Dorsolateral prefrontal cortex (tissue), 122 donors: ENCODE measurements at places on chromosomes 6 and 20.
A peak's percentile ranks its signal among the peaks of the same experiment; 100 is the strongest.

DNA sequence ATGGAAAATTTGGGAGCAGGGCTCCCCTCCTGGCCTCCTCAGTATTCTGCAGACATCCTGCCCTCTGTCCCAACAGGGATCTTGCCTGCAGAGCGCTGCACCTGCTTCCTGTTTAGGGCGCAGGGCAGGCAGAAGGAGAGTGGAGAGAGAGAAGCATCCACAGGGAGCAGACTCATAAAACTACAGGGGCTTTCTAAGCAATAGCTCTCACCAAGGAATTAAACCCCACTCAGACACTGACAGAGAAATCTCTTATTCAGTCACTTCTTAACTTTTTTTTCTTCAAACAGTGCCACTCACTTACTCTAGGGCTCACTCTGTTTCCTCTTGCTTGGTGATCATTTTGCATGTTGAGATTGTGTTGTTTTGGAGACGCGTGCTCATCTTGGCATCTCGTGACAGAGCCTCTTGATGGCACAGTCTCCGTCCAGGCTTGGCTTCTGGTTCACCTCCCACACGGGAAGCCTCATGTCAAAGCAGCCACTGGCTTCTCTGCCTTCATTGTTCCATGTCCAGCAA is 153.1 kb upstream of the INSM1 start:
- no peak for DNase-seq

DNA sequence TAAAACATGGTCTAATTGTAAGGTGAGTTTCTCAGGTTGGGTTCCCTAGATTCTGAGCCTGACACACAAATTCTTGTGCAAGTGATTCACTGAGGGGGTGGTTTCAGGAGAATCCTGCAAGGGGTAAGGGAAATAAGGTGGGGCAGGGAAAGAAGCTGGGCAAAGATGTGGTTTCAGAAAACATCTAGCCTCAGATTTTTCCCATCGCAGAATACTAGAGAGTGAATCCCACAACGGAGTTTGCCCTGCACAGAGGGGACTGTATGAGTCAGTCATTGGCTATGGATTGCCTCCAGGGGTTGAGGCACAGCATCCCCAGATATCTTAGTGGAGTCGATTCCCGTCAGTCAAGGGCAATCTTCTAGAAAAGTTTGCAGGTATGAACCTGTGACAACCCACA is 65.2 kb downstream of the PRL start:
- DNase-seq: no peak

GRCh38 chr20:42181064-42181463 is 562.9 kb upstream of the CHD6 start:
- no peak for DNase-seq

DNA sequence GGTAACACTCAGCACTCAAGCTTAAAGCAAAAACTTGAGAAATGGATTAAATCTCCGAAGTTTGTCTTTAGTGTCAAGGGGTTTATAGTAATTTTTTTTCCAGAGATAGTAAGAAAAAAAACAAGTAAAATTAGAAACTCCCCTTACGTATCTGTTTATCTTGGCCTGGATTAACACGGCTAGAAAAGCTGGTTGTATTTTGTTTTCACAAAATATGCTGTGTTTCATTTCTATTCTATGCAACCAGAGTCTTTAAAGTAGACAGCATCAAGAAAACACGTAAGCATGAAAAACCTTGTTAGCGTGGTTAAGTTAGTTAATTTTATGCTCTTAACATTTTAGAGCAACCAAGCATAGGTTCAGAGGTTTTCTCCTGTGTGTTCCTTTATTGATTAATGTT is 21.8 kb upstream of the ERVFRD-1 start:
- no peak for DNase-seq

DNA sequence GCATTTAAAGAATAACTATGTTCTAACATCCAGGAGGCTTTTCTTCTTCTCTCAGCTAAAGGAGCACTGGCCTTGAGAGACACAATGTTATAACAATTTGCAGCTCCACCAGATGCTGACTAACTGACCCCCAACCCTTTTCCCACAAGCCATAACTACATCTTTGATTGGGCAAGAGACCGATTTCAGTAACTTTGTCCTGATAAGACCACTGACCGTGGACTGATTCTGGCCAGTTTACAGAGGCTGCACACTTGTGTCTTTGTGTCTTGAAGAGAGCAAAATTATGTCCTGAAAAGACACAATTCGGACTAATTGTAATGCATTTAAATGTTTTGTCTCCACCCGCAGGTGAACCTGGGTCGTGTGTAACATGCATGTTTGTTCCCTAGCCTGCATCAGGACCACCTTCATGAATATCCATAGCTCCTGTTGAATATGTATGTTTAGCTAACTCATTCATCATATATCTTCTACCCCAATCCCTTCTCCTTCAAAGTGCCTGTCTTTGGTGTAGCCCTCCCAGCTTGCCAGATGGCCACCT is 22.3 kb downstream of the ABRACL start:
- no peak for DNase-seq

GRCh38 chr20:49516916-49517804 is 34.7 kb upstream of the KCNB1 start:
- DNase-seq: no peak

- no peak for DNase-seq
Observed at GRCh38 chr6:128074567-128074966, 173.7 kb upstream of the THEMIS start.

DNA sequence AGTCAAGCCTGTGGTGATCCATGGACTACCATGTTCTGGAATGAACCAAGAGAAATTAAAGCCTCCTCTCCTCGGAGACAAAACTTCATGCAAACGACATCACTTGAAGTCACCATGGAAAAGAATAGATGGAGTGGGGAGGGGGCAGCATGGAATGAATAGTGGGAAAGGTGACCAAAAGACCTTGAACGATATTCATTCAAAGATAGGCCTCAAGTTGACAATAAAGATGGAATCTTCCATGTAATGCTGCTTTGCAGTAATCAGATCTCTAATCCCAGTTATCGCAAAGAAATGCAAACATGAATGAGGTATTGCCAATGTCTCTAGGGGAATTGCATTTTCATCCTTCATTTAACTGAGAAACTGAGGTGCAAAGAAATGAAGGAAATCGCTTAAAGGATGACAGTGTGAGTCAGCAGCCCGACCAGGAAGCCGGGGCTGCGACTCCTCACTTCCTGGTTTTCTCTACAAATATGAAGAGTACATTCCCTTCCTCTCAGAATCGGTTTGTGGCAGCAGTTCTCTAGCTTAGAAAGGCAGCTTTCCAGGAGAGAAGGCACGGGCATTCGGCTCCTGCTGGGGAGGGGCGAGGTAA is 65.6 kb upstream of the RREB1 start:
- no peak for DNase-seq

- DNase-seq: no peak
Observed at GRCh38 chr6:55941702-55942101, 66.3 kb upstream of the BMP5 start.

GRCh38 chr6:45514454-45515230 is 136.9 kb upstream of the SUPT3H start:
- no peak for DNase-seq

DNA sequence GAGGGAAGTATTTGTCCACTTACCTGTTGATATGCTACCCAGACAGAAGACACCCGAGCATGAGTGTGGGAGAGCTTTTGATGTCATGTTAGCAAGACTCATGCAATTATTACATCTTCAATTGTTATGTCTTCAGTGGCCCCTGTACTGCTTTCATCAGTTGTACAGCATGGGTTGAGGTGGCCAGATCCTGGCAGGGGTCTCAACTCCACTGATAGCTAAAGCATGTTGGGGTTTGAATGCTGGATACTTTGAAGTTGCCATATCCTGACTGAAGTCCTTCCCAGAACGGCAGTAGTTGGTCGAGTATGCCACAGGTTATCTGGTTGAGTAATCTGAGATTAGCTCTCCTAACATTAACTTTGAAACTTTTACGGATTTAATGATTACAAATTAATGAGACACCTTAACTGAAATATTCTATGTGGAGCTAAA is 46.7 kb downstream of the LRRN4 start:
- DNase-seq: no peak

- DNase-seq: peak; percentile 15
Observed at GRCh38 chr6:96276305-96276704, 245.3 kb upstream of the UFL1 start.

DNA sequence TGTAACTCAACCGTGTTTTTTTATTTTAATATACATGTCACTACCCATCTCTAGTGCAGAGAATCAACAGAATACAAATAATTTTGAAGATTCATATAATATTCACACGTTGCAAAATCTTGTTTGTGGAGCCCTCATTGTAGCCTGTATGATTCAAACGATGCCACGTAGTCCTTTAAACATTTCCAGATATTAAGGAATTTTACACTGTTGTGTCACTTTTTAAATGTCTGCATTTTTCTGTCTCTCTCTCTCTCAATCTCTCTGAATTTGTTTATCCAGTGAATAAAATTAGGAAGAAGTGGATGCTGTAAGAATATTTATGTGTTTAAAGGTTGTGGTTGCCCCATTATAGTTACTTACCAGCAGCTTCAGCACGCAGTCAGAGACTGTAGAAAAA is 262.0 kb downstream of the PAX1 start:
- no peak for DNase-seq

GRCh38 chr6:19995575-19996257 is 158.5 kb downstream of the ID4 start:
- DNase-seq: no peak

DNA sequence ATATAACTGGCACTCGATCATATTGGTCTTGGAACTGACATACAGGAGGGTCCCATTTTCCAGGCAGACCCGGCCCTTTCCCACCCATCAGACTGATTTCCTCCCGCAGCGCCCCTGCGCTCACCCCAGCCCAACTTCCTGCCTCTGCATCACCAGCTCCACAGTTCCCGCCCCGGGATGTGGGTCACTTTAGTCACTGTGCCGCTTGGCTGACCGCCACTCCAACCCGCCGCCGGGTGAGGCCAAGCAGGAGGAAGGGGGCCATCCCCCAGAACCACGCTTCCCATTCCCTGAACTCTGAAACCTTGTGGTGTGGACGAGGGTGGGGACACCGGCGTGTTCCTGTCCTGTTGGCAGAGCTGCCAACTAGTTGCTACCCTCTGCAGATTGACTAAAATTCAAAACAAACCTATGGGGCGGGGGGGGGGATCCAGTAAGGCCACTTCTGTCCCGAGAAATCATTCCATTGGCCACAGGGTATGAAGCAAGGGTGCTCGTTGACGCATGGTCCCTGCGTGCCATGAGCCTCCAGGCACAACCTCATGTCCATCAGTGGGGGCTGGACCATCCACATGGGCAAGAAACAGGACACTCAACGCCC is 12.3 kb downstream of the TGM2 start:
- peak; percentile 49 for DNase-seq

GRCh38 chr6:91094806-91095475 is 508.1 kb upstream of the MAP3K7 start:
- DNase-seq: no peak

DNA sequence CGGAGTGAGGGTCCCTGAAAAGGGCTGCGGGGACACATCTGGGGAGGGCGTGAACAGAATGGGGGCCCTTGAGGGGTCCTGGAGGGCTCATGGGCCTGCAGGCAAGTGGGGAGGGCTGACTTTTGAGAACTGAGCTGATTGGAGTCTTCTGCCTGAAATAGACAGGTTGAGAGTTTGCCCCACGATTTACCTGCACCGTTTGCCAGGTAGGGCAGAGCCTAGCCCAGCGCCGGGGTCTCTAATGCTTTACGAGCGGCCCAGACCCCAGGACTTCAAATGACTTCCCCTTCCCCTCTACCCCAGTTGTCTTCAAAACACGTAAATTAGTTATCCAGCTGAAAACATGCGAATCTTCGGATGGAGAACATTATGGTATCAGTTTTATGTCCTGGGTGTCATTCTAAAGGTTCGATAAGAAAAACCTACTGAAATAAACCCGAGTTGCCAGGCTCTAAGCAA is 1.3 kb downstream of the PLCB1 start:
- no peak for DNase-seq

DNA sequence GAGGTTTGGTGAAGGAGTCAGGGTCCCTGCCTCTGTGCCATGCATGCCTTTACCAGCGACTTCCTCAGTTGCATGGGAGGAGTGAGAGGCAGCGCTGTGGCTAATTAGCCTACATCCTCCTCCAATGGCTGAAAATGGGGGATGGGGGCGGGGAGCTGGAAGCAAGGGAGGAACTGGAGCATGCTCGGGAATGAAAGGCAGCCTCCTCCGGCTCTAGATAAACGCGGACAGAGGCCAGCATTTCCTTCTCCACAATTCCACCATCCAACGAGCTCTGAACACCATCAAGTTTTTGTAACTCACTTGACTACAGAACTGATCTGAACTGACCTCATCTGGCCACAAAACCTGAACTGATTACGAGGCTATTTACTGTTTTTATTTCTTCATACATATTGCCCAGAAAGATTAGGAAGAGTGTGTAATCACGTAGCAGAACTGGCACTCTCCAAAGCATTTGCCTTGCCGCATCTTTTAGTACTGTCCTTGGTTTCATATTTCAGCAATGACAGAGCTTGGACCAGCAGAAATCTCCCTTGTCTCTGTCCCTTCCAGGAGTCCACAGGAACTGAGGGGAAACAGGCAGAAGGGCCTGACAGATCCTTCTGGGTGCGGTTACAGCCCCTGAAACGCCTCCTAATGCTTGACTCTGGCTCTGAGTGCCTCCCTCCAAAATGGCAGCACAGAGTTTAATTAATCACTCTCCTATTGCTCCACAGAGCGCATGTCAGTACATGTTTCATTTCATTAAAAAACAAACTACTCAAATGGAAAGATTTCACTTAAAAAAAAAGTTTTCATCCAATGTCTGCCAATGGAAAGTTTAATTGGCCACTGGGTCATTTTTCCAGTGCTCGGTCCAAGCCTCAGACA is 58.2 kb upstream of the TRAF3IP2 start:
- no peak for DNase-seq

DNA sequence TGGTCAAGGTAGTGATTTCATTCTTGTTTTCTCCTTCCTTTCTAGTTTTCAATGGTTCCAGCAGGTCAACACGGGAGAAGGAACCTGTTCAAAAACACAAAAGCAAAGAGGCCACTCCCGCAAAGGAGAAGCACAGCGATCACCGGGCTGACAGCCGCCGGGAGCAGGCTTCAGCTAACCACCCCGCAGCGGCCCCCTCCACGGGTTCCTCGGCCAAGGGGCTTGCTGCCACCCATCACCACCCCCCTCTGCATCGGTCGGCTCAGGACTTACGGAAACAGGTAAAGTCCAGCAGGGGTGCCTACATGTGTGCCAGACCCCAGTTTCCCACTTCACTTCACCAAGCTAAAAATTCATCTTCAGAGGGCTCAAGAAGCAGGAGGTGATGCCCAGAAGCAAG is 175.6 kb downstream of the DTNBP1 start:
- no peak for DNase-seq

DNA sequence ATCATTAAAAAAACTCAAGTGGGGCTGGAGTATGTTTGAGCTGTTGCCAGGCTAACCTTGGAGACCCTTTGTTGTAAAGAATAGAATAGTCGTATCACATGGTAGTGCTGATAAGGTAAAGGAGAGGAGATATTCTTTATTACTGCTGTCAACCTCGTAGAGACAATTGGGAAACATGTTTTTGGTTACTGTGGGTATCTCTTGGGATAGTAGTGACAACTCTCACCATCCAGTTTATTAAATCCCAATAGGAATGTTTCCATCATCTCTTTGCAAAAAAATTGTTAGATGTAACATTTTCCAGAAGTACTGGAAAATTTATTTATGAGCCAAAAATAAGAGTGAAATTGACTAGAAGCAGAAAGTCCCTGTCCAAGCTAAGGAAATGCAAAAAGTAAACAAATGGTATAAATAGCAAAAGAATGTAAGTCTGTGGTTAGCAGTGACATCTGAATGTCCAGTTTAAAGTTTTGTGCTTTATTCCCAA is 829.3 kb upstream of the CITED2 start:
- DNase-seq: no peak

GRCh38 chr20:8780915-8781314 is 288.0 kb upstream of the PLCB4 start:
- no peak for DNase-seq

- DNase-seq: no peak
Observed at GRCh38 chr20:51454250-51454865, 88.2 kb downstream of the NFATC2 start.

GRCh38 chr6:149389509-149390297 is 10.4 kb upstream of the SUMO4 start:
- no peak for DNase-seq
